HT-29 (cell line): ENCODE measurements at places on chromosomes 4 and X.
A peak's percentile ranks its signal among the peaks of the same experiment; 100 is the strongest.

DNA sequence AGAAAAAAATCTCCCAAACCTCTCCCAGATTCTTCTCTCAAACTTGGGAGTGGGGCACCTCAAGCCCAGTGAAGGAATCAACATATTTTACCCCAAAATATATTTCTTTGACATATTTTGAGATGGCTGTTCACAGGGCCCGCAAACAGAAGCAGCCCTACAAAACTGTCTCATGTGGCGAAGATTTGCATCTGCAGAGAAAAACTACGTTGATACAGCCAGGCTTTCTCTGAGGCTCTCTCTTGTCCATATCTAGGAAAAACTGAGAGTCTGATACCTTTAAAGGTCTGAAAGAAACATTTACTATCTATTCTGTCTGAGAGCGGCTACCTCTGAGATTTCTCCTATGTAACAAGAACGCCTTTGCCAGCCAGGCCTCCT, 23.3 kb upstream of the TMSB4X start:
- DNase-seq, result no peak

DNA sequence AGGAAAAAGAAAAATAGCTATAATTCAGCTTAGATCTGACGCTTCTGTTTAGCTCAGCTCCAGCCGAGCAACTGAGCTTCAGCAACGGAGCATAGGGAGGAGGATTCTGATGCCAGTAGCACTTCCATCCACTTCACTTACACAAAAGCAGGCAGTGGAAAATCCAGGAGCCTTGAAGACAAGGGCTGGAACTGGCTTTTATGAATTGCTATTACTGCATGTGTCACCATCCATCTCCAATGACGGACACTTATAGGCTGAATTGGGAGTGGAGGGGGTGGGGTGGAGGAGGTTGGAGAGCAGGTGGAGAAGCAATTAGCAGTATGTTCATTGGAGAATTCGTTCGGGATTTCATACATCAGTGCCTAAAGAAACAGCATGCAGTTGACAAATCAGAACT, 15.6 kb downstream of the ENOX2 start:
- no peak for DNase-seq

DNA sequence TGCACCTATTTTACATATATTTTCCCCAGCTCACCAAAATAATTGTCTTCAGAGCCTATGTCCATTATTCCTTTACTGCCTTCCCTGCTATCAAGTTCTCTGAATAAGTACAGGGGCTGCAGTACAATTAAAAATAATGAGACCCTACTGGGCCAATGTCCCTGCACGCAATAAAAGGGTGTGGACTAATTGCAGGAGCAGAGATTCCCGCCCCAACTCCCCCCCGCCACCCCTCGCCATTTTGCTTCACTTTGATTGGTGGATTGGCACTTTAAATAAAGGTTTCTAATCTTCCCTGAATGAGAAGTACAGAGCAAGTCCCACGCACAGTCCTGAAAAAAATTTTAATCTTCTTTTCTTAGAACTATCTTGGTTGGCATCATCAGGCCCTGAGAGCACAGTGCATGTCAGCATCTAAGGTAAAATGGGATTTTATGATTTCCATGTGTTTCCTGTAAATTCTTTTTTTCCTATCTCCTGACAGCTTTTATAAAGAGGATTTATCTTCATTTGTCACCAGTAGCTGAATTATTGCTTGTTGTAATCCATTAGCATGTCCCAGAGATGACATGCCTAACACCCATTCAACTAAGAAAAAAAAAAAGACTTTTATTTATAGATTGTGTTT, at the start of gene AMBN:
Gene AMBN, plus strand, starts transcription at position 302 of the 628 bp plus-strand sequence. Its CDS starts 103 bp downstream, at position 405.
- DNase-seq, result no peak

DNA sequence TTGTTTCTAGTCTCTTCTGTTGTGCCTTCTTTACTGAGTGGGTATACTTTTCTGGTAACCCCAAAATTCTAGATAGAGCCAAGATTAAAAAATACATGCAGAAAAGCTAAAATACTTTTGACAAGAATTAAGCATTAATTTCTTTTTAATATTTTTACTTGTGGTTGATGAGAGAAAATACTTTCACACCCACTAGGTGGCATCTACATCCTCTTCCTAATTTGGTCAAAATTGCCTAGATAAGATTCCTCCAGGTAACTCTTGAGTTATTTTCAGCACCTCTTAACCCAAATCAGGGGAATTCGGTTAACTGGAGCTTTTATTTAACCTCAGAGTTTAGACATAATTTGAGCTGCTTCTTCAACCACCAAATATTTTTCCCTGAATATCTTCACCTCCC, 28.4 kb upstream of the COX7B2 start:
- DNase-seq, result peak; percentile 17

- no peak for DNase-seq
These were observed 59.2 kb upstream of the TMEM164 start for GRCh38 chrX:109943740-109944092.

DNA sequence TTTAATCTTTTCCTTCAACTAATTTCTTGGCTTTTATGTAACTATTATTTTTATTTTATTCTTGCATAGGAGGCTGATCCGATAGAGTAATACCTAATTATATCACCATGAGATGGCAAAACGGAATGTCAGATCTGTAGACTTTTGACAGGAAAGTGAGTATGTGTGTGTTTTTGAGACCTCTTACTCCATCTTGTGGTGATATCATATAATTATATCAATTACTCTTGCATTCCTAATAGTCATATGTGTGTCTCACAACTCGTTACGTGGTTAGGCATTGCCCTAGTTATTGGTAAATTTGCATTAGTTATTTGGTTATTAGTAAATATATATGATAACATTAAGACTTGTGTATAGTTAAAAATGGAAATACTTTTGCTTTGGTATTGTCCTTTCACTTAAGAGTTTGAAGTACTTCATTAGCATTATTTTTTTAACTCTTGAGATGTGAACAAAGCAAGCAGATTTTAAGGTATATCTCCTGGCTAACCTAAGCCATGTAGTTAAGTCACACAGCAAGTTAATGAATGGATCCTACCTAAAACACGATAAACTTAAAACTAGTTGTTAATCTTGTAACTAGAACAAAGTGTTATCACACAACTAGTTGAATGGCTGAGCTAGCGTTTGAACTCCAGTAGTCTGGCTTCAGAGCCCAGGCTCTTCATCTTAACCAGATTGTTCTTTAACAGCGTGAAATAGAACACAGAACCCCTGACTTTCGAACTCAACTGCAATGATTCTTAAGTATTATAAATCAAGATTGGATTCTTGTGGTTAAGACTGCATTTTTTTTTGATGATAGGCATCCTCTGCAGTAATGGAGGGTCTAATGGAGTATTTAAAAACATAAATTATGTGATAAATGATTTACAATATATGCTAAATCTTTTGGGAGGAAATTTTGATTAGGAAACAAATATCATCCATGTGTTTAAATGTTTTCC, 67.1 kb downstream of the PGRMC2 start:
- peak; percentile 59 for DNase-seq

DNA sequence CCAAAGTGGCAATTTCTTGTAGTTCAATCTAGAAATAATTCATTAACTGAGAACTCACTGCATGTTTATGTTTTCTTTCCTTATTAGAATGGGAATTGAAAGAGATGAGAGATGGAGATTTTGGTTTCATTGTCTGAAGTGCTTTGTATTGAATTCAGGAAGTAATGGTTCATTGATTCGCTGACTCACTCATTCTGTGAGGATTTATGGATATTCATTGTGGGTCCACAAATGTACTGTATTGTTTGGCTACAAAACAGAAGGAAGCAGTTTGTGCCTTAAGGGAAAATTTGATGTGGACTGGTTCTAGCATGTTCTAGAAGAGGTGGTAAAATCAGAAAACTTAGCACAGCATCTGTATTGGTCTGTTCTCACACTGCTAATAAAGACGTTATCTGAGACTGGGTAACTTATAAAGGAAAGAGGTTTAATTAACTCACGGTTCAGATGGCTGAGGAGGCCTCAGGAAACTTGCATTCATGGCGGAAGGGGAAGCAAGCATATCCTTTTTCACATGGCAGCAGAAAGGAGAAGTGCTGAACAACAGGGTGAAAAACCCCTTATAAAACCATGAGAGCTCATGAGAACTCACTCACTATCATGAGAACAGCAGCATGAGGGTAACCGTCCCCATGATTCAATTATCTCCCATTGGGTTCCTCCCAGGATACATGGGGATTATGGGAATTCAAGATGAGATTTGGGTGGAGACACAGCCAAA, 132.3 kb upstream of the VCX3A start:
- DNase-seq, result no peak

- no peak for DNase-seq
These were observed 56.7 kb downstream of the FAM114A1 start for GRCh38 chr4:38924353-38924752.

GRCh38 chr4:3318561-3319021, 25.8 kb downstream of the RGS12 start:
- DNase-seq, result no peak

DNA sequence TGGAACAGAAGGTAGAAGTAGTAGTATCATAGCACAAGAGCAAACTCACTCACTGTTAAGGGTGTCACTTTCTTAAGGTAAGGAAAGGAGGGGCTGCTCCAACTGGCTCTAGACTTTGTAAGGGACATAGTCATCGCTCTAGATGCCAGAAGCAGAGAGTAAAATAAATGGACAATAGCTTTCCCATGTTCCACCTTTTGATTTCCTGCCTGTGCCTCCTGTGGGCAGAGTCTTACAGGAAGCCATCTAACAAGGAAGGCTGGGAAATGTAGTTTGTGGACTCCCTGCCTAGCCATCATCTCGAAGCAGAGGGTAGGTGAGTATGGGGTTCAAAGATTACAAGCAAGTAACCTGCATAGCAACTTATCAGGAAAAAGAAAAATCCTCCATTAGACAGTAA, 1.7 kb upstream of the METTL14 start:
- DNase-seq, result peak; percentile 22

GRCh38 chrX:22800806-22801205, 199.0 kb upstream of the DDX53 start:
- no peak for DNase-seq

GRCh38 chr4:39335566-39335965, 30.6 kb downstream of the RFC1 start:
- no peak for DNase-seq

DNA sequence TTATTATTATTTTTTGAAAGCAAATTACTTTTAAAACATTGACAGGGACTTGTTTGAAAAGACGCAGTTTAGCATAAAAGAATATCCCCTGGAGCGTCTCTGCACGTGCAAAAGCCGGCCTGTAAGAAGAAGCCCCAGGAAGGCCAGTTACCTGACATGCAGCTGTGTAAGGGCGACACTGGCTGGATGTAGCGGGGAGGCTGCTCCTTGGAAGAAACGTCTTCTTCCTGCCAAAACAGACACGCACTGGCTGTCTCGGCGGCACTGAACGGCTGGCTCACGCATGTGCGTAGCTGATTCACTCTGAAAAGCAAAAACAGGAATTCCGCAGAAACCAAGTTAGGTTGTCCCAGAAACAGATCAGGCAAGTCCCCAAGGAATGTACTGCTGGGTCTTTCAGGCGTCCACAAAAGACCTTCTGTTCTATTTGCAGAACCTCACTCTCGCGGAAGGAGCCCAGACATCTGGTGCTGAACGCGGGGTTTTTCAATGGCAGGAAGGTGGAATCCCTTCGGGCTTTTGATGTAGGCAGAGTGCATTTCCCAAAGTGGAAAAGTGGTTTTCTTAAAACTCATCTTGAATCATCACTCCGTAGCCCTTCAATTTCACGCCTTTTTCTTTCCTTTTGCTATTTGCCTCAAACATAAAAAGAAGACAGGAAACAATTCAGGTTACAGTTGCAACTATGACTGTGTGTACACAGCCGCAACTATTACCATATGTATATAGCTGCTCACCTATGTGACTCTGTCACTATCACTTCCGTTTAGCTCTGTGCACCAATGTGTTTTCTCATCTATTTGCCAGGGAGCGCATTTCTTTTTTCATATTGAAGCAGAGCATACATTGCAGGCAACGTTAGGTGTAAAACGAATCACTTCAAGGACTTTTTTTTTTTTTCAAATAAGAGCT, 38.1 kb upstream of the ARSH start:
- no peak for DNase-seq

DNA sequence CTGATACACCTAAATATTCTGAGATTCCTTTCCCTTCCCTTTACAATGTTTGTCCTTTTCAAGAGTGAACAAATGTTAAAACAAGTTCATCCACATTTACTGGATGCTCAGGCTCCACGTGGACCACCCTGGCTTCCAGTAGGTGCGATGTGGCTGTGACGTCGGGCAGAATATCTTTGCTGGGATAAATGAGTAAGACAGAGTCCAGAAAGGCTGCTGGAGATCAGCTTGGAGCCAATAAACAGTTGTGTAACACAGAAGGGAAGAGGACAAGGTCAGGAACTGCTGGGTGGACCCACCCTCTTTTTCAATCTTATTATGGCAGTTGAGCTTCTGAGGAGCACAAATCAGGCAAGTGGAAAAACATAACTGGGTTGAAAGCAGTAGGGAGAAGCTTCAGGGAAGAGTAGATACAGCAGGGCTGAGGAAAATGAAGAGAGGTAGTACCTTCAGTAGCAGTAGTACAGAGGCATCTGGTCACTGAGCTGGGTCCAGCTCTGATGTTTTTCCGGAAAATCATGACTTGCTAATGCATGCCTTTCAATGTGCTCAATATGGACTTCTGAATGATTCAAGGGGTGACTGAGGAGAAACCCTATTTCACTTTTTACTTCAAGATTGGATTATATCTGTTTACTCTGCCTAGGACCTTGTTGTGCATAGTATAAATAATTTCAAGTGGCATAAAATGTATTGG, 171.8 kb upstream of the MAD2L1 start:
- DNase-seq, result no peak

DNA sequence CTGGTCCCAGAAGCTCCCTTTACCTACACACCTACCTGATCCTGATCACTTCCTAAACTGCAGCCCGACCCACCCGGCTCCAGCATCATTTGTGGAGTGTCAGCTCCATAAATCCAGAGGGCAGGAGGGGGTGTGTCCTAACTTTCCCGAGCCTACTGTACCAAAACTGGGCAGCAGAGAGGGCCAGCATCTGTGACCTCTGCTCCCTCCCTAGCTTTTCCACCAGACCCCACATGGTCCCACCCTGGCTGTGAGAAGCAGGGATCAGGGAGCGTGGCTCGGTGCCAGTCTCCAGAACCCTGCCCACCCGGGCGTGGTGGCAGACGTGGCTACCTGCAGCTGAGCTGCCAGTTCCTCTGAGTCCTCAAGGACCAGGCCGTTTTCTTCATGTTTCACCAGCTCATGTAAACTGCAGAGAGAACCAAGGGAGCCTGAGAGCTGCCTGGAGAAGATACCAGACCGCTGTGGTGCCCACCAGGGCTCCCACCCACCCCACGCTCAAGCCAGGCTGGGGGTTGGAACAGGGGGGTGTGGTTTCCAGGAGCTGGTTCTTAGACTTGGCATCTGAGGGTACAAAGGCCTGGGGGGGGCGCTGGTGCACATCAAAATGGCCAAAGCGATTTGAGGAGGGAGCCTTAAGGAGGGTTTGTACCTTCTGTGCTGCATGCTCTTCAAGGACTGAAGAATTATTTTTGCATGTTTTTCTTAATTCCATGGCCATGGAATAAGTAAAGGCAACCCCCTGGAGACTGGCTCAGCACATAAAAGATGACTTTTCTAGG, 76.7 kb upstream of the DRD5 start:
- no peak for DNase-seq

GRCh38 chrX:107894038-107894437, 68.4 kb downstream of the MID2 start:
- DNase-seq, result peak; percentile 83

GRCh38 chr4:99587803-99588202, 13.2 kb downstream of the MTTP start:
- DNase-seq, result no peak

GRCh38 chrX:16671005-16671404, 21.0 kb downstream of the S100G start:
- peak; percentile 65 for DNase-seq
